ENCODE measurements at places on chromosomes 12 and 14.

GRCh38 chr12:88237954-88238353 is 95.8 kb downstream of the TMTC3 start:
- DNase-seq, result peak; percentile 58

DNA sequence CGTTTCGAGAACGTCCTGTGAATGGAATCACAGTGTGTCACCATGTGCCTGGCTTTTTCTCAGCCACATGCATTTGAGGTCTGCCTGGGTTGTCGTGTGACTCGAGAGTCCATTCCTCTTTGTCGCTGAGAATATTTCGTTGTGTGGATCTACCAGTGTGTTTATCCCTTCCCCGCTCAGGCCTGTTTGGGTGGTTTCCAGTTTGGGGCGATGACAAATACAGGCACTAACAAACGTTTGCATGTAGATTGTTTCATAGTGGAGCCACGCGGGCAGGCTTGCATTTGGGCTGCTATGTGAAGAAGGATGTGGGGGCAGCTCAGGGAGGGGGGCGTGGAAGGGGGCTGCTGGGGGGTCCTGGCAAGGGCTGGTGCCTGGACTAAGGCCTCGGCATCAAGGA is 14.1 kb downstream of the RIN3 start:
- no peak for DNase-seq

DNA sequence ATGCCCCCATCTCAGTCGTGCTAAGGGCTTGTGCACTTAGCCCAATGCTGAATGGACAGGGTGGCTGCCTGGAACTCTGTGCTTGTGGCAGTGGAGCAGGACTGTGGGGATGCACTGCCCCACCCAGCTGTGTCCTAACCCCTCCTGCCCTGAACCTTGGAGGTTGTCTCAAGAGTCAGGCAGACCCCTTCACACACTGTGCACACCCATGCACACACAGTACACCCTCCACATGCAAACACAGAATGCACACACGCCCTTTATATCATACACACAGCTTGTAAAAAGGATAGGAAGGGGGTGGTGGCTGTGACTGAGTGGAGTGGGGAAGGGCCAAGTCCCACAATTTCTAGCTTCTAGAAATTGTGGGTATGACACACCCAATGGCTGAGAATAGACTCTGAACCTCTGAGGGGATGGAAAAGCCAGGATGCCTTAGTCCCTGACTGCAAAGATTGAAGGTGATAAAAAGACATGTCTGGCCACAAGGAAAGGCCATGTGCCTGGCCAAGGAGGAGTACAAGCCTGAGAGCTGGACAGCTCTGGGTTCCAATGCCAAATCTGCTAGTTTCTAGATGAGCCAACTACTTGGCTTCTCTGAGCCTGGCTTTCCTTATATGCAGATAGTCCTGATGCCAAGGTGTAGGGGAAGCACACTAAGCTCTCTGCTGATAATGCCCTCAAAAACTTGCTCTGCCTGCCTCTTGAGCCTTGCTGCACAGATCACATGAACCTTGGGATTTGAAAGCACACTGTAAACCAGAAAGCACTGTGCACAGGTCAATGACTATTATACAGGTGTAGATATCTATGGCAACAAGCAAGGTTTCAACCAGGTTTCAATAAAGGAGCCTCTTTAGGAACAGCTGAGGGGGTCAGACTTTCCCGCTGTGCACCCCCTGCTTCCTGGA is 8.4 kb downstream of the KRT8 start:
- no peak for DNase-seq

DNA sequence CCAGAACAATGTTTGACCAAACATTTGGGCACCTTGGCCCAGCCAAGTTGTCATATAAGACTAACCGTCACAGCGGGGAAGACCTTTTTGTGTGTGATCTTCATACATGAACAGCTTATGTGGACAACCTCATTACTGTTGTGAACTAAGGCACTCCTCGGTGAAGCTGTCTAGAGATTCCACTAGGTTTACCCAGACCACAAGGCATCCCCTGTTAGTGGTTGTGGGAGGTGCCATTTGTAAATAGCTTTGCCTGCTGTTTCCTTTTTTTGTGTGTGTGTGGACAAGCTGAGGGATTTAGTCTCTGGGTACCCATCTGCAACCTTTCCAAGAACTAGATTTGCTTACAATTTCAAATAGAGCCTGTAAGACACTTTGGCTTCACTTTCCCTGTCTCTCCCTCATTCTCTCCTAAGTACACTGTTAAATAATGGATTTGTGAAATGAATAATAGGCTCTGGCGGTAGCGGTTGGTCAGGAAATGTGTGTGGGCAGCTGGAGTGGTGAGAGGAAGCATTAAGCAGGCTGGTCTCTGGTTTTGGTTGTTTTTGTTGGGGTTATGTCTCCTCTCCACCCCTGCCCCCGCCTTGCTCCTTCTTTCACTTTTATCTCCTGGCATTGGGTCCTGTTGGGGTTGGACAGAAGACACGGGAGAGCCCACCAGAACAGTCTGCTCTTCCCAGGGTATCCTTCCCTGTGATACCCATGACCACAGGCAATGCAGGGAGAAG is 727.6 kb downstream of the VRK1 start:
- no peak for DNase-seq

- DNase-seq, result peak; percentile 17
Measured at GRCh38 chr14:32038876-32039275, 38.2 kb upstream of the ARHGAP5 start.

GRCh38 chr12:103160622-103161021 is 203.1 kb downstream of the ASCL1 start:
- DNase-seq, result no peak

DNA sequence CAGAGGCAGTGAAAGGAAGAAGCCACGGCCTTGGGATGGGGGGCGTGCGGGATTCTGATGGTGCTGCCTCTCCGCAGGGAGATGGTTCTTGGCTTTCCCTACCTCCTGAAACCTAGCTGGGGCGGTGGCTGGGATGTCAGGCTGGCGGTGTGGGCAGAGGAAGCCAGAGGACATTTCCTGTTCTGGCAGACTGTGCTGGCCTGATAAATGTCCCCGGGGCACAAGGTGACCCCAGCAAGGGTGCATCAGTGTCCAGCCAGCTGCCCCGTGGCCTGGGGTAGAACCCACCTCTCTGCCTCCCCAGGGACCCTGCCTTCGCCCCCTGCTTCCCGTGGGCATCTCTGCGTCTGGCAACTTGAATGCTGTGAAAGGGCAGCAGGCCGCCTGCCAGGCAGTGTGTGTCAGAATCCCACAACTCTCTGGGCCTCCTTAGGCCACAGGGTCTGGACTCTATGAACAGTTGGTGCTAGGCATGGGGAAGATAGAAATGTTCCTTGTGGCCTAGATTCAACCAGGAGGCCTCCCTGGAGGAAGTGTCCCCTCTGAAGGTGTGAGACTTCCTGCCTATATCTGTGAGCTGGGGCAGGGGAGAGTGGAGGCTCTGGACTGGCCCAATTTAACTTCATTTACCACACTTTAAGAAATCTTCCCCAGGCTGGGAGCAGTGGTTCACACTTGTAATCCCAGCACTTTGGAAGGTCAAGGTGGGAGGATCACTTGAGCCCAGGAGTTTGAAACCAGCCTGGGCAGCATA is 4.9 kb downstream of the SH2B3 start:
- DNase-seq, result no peak

DNA sequence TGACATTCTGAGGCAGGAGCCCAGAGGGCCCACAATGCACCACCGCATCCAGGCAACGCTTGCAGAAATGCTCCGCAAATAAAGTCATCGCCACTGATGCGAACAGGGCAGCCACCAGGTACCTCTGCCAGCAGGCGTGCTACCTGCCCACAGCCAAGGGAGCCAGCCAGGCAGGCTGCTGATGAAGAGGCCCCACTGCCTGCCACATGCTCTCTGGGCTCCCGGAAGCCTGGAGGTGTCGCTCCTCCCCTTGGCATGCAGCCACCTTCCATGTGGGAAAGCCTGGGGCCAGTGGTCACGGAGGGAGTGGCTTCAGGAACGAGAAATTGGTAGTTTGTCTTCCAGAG is 14.7 kb downstream of the GPR132 start:
- DNase-seq, result peak; percentile 73

DNA sequence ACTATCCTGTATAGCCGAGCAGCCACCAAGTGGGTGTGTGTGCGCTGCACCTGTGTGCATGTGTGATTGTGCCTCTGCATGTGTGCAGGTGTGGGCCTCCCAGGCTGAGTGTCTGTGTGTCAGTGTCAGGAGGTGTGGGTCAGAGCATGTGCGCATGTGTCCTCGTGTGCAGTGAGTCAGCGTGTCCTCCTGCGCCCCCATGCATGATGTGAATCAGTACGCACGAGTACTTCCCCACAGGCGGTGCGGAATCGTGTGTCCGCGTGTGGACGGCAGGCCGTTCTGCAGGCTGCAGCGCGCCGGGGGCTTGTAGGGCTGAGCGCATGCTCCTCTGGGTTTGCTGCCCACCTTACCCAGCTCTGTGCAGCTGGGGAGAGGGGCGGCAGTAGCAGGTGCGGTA is 34.2 kb downstream of the DTX1 start:
- no peak for DNase-seq

- DNase-seq, result no peak
Measured at GRCh38 chr12:48414021-48414420, 58.3 kb upstream of the ANP32D start.

DNA sequence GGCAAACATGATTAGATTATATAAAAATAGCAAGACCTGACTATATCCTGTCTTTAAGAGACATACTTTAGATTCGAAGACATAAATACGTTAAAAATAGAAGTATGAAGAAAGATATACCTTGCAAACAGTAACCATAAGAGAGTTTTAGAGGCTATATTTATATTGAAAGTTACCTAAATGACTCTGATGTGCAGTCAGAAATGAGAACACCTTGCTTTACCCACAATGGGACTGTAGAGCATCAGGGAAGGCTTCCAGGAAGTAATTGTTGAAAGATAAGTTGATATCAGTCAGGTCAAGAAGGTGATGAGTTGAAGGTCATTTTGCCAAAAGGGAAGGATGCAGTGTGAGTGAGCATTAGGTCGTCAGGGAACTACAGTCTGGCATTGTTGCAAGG is 110.2 kb downstream of the NEDD1 start:
- DNase-seq, result no peak

DNA sequence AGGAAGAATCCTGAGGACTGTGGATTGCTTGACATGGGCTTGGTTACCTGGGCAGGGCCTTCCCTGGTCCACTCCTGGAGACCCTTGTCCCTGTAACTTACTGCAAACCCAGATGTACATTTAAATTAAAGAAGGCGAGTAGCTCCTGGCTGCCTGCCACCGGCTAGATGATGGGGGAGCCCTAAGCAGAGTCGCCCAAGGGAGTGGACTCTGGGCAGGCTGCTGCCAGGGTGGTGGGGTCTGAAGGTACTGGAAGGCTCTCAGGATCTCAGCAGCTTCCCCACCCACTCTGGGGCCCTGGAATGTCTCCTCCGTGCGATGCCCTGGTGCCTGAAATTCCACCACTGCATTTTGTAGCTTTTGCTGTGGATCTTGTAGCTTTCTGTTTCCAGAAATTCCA is 74.7 kb downstream of the FBXL14 start:
- no peak for DNase-seq

DNA sequence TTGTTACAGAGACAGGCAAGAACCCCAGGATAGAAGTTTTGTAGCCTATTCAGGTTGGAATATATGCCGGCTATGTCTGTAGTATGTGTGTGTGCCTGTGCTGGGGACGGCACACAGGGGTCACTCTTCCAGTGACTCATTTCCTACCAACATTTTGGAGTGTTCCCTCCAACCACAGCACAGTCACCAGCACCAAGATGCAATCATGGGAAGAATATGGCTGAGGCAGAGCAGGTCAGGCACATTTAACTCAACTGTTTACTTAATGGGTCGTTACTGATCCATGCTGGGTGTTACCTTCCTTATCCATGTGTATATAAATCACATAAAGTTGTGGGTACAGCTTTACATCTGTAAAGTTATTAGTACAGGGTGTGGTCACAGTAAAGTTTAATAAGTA is 178.3 kb downstream of the PRKD1 start:
- peak; percentile 48 for DNase-seq

- no peak for DNase-seq
Measured at GRCh38 chr12:49671031-49671765, 36.0 kb downstream of the FMNL3 start.

- DNase-seq, result no peak
Measured at GRCh38 chr12:55935738-55936151, 4.8 kb downstream of the DGKA start.

- DNase-seq, result no peak
Measured at GRCh38 chr14:63228217-63228616, 24.0 kb downstream of the RHOJ start.

DNA sequence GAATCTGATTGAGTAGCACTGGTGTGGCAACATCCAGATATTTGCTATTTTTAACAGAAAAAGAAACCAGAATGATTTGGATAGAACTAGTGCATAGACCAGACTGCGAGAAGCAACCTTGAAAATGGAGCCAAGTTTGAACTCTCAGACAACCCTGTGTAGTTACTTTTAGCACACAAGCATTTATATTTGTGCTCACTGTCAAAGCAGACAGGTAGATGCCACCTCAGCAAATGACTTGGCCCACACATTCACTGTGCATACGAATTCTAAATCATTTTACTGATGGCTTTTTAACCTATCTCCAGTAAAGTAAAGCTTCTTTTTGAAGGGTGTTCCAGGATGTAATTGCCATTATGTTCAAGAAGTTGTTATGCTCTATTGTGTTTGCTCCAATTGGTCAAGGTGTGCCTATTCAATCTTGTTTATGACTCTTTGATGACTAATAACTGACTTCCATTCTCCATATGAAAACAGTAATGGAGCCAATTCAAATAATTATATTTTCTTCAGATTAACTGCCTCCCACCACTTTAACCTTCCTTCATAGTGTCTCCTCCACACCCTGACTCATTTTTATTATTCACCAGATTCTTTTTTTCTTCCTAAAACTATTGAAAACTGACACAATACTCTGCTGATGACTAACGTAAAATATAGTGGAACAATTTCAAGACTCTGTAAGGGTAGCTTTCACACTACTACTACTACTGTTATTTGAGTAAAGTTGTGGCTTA is 138.5 kb downstream of the CCER1 start:
- DNase-seq, result peak; percentile 49

- no peak for DNase-seq
Measured at GRCh38 chr12:95646781-95647190, 95.5 kb upstream of the USP44 start.

- no peak for DNase-seq
Measured at GRCh38 chr12:83659321-83659720, 972.6 kb downstream of the TMTC2 start.

- DNase-seq, result no peak
Measured at GRCh38 chr12:84043355-84043754, 869.2 kb downstream of the SLC6A15 start.

DNA sequence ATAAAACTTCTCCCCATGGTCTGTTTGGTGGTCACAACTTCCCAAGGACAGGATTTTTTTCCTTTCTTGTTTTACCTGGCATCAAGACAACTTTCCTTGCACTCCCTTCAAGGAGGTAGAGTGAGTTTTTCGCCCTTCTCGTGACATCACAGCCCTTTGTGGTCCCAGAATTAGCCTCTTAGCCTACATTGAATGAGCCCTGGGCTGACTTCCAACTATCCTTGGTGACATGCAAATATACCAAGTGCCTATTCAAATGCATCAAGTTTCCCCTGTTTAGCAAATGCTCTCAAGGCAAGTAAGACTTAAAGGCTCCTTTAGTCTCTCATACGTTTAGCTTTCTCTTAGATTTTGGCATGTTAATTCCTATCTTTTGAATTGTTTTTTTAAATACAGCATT is 36.6 kb downstream of the TC2N start:
- DNase-seq, result no peak

GRCh38 chr12:127717278-127717677 is 549.7 kb upstream of the TMEM132C start:
- DNase-seq, result no peak

- DNase-seq, result no peak
Measured at GRCh38 chr12:3741882-3742672, 10.8 kb downstream of the CRACR2A start.

GRCh38 chr12:59365133-59365532 is 230.7 kb upstream of the SLC16A7 start:
- DNase-seq, result no peak

- DNase-seq, result no peak
Measured at GRCh38 chr14:69672356-69672755, 61.0 kb downstream of the SUSD6 start.
